NCI-H1105 (cell line): ENCODE measurements at places on chromosomes 16 and 17.

GRCh38 chr16:85735225-85735635 is 15.7 kb downstream of the C16orf74 start:
- no peak for DNase-seq

GRCh38 chr17:16023881-16024280 is 24.3 kb downstream of the TTC19 start:
- no peak for DNase-seq

GRCh38 chr16:53453928-53454327 is 19.7 kb downstream of the RBL2 start:
- no peak for DNase-seq

- DNase-seq = no peak
These were observed 4.4 kb downstream of the NECAB2 start for GRCh38 chr16:83972256-83973008.

GRCh38 chr16:1614456-1615102 is 2.4 kb downstream of the CRAMP1 start:
- no peak for DNase-seq

DNA sequence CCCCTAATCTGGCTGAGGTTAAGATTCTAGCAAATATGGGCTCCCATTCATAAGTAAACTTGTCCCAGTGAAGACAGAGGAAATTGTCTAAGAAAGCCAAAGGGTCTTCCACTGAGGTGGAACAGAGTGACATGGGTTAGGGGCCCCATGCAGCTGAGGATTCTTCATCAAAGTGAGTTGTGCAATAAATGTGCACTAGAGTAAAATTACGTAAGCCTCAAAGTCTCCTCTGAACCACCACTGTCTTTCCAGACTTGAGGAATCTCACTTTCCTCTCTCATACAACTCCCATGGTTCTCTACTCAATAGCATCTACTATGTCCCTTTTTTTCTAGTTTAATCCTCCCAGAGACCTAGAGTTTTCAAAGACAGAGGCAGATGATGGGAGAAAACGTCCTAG is 132.4 kb downstream of the CA10 start:
- DNase-seq = no peak

DNA sequence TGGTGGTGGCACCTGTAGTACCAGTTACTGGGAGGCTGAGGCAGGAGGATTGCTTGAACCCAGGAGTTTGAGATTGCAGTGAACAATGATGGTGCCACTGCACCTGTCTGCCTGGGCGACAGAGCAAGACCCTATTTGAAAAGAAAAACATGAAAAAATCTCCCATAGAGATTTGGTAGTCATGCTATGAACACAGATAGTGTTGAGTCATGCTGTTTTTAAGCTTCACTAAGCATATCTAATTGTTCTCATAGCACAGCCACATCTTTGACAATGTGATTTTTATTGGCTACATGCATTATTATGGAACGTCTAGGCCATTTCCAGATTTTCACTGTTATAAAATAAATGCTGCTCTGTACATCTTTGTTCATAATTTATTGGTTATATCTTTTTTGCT is 6.0 kb downstream of the IL34 start:
- DNase-seq = no peak

GRCh38 chr17:2985318-2985717 is 78.1 kb downstream of the OR1D5 start:
- DNase-seq = no peak

GRCh38 chr16:88901718-88902337 is 35.4 kb upstream of the PABPN1L start:
- DNase-seq = no peak

DNA sequence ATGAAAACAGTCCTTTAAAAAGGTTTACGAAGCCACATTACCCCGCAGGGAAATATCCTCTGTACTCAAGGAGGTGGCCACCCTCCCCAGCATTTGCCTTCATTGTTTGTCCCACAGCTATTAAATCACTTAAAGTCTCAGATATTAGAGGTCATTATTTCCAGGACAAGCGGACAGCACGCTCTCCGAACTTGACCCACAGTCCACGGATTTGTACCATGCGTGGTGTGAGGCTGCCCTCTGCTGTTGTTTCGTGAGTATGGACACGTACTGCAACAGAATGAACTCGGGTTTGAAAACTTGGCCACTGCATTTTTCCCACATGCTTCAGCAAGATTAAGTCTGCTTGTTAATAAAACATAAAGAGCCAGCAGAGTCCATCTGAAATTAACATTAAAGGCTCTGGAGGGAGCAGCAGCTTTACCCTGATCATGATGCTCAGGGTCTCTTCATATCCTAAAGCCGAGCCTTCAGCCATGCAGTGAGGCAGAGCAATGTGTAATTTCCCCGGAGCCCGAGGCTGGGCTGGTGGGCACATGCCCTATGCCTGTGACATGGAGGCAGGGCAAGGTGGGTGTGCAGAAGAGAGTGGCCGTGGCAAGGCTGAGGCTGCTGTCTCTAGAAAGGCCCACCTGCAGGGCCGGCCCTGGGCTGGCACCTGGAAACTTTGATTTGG is 19.7 kb downstream of the MEAK7 start:
- DNase-seq = no peak

- no peak for DNase-seq
These were observed 26.4 kb downstream of the NMT1 start for GRCh38 chr17:45087504-45087975.

- DNase-seq = no peak
These were observed 184.9 kb downstream of the HS3ST3A1 start for GRCh38 chr17:13416748-13417363.

DNA sequence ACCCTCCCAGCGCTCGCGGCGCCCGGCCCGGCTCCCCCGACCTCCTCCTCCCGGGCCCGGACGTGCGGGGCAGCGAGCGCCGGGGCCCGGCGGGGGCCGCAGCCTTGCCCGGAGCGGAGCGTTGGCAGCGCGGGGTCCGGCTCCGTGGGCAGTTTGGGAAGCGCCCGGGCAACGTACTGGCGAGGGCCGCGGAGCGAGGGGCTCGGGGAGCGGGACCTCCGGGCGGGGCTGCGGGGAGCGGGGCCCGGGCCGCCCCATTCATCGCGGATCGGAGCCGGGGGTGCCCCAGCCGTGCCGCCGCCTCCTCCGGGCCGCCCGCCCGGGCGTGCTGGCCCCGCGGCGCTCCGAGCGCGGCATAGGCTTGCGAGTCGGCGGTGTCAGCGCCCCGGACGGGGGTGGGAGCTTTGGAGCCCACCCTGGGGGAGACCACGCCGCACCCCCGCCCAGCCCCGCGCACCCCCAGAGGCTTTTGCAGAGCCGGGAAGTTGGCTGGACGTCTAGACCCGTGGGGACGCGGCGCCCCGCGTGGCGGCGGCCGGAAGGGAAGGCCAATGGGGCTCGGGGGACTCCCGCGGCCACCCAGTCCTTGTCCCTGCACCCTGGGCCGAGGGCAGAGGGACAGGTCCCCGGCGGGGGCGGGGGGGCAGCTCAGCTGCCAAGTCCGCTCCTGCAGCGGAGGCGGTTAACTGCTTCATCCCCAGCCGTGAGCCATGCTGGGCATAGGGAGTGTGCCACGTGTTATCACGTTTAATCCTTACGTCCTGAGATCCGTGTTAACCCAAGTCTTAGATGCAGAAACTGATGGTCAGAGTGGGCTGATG is 852 bp downstream of the ZNF469 start:
- no peak for DNase-seq

- no peak for DNase-seq
These were observed 3.6 kb downstream of the SNTB2 start for GRCh38 chr16:69190598-69190997.

- DNase-seq = peak; percentile 40
These were observed 5.3 kb upstream of the COL1A1 start for GRCh38 chr17:50206604-50207293.

DNA sequence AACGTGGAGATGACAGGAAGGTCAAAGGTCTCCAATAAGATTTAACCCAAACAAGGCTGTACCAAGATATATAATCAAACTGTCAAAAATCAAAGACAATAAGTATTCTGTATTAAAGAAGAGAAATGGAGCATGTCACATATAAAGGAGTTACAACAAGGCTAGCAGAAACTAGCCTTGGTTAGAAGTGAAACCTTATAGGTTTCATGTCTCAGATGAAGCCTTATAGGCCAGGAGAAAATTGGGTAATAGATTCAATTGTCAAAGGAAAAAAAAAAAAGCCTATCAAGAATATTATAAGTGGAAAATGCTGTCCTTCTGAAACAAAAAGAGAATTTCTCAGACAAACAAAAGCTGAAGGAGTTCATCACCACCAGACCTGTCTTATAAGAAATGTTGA is 419.4 kb downstream of the CDH11 start:
- no peak for DNase-seq

- no peak for DNase-seq
These were observed 10.9 kb downstream of the LLGL2 start for GRCh38 chr17:75536366-75536765.
